NCI-H2227 treated with DMSO at 0.1 percent for 48 hours (cell line): ENCODE measurements at places on chromosomes 4 and X.

DNA sequence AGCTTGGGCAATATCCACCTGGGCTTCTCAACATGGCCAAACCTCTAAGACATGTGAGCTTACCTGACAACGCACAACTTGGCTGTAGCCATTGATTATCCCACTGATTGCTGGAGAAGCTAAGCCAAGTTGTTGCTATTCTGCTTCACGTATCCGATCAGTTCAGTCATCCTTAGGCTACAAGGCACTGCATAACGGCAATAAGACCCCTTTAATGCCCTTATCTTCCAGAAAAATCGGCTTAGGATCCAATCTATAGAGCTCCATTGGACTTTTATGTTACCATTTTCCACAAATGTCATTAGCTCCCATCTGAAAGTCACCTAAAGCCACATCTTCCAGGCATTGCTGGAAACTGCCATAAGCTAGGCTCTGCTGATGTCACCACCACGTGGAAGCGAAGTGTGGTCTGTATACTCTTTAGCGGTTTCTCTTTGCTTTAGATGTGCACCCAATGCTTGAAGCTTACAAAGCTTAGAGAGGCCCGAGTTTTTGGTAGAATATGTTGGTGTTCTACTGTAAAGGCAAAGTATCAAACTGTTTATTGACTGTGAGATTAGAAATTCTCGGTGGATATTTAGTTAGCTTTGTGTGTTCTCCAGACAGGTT, 163.1 kb downstream of the CPE start:
- no peak for DNase-seq

GRCh38 chrX:153922932-153923857, 2.9 kb downstream of the ARHGAP4 start:
- DNase-seq: peak; percentile 14

- no peak for DNase-seq
Observed at GRCh38 chrX:106159861-106160282, 8.2 kb upstream of the PWWP3B start.

- no peak for DNase-seq
Observed at GRCh38 chr4:5814421-5814820, 78.5 kb downstream of the CRMP1 start.

DNA sequence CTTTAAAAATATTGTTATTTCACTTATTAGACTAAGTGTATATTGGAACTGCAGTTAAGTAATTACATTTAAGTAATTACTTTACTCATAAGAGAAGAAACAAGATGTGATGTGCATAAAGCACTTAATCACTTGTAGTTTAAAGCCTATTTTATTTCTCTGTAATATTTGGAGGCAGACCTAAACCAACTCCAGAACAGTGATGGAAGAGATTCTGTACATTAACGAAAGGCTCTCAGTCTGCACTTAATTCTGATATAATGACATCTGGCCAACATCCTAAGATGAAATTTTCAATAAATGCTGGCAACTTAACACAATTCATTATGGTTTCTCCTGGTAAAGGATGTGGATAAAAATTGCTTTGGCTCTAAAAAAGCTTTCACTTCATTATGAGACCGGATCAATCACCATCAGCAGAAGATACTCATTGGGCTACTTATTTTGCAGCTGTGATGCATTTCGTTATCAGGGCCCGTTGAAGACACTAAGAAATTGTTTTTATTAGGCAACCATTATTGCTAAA, 342.6 kb downstream of the C4orf33 start:
- no peak for DNase-seq

GRCh38 chr4:67550451-67550850, 5.1 kb upstream of the CENPC start:
- DNase-seq: no peak
